ENCODE measurements at places on chromosomes 6 and 20. TPM values are rescaled to one million over a fixed set of nuclear protein-coding genes. Genes with fewer than 3 reads are reported as not detected.

GRCh38 chr6:41648070-41648585 lies 9.9 kb downstream of the MDFI start:
- no peak for DNase-seq

- DNase-seq, result no peak
Observed at GRCh38 chr6:155519176-155519738, 63.6 kb upstream of the NOX3 start.

LY6G6C gene
- not detected for total RNA-seq

- no peak for DNase-seq
Observed at GRCh38 chr6:21085211-21085610, 508.3 kb upstream of the SOX4 start.

DNA sequence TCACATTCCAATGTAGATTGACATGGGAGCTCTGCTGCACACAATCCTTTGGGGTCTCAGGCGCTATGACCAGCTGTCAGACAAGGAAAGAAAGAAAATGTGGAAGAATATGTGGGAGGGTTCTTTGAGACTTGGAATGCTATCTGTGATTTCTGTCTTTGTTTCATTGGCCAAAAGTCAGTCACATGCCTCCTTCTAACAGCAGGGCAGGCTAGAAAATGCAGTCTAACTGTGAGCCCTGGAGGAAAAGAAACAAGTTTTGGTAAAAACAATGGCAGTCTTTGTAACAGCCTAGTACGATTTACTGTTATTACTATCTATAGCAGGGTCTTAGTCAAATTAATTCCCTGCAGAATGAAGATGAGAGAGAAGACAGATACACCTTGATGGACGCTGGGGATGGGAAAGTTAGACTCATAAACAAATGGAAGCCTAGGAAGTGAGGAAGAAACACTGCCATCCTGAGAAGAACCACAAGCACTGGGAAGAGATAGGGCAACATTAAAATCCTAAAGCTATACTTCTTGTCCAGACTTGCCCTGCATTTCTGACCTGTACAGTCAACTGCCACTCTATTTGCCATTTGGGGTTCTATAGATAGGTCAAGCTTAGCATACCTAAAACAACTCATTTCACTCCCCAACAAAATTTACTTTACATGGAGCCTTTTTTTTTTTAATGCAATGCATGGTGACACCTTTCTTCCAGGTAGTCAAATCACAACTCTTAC lies 833.0 kb downstream of the KIF16B start:
- no peak for DNase-seq

MOG gene
- not detected for total RNA-seq

IRF4 gene
- total RNA-seq, result 809 TPM

CRISP3 gene
- total RNA-seq, result not detected

STK4 gene
- 205 TPM for total RNA-seq

- DNase-seq, result no peak
Observed at GRCh38 chr6:56692523-56693245, 50.0 kb upstream of the DST start.

DZANK1 gene
- total RNA-seq, result 1.3 TPM

ARMH2 gene
- 0.31 TPM for total RNA-seq

DNA sequence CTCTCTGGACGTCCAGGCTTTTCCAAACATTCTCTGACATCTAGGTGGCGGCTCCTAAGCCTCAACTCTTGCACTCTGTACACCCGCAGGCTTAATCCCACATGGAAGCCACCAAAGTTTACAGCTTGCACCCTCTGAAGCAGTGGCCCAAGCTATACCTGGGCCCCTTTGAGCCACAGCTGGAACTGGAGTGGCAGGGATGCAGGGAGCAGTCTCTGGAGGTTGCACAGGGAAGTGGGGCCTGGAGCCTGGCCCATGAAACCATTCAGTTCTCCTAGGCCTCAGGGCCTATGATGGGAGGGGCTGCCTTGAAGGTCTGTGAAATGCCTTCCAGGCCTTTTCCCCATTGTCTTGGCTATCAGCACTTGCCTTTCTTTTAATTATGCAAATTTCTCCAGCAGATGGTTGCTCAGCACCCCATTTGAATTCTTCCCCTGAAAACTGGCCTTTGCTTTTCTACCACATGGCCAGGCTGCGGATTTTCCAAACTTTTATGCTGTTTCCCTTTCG lies 64.9 kb downstream of the IRF4 start:
- DNase-seq, result no peak

FNDC11 gene
- total RNA-seq, result 0.10 TPM

DNA sequence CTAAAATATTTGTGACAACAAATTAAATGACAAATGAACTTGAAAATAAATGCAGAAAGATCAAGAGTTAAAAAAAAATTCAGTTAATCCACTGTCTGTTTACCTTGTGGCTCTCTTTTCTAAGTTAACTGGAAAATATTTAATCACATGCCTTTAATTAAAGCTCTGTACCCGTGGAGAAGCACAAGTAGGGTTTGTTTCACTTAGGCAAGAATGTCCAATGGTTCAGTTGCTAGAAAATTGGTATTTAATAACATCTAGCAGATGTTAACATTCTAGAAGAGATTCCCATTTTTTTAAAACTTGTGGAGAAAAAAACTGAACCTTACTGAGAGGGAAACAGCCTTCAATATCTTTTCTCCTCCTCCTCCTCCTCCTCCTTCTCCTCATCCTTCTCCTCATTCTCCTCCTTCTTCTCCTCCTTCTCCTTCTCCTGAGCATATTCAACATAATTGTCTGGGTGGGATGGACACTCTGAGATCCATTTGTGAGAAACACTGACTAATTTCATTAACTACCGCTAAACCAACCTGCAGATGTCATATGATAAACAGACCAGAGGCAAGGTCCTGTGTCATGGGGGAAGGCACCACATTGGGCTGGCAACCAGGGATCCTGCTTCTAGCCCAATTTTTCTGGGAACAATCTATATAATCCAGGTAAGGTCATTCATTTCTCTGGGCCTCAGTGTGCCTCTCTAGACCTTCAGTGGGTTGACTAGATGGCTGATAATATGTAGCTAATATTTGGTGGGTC lies 44.1 kb upstream of the AKIRIN2 start:
- DNase-seq, result no peak

ZC3H12D gene
- 186 TPM for total RNA-seq

ESR1 gene
- 0.16 TPM for total RNA-seq

TFAP2C gene
- not detected for total RNA-seq

DNA sequence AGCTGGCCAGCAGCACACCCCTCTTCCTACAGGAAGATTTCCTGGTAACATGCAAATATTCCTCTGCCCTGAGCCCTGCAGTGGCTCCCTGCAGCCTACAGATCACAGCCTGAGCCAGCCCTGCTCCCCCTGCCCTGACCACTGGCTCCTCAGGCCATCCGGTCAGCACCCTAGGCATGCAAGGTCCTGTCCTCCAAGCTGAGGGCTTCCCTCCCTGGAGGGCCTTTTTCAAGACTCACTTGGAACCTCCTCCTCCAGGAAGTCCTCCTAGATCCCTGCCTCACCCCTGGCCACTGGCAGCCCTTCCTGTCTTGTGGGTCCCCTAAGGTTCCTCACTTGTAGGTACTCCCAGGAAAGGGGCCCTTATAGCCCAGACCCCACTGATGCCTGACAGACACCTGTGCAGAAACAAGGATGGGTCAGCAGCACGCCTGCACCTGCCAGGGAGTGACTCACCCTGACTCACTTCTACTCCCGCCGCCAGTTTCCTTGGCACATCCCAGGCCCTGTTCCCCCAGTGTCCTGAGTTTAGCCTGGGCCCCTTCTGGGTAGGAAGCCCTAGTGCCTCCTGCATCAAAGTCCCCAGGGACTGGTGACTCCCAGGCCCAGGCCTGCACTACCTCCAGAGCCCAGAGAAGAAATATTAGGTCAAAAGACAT lies 3.2 kb downstream of the SLC4A11 start:
- DNase-seq, result no peak

GRCh38 chr6:22017272-22017671 lies 279.6 kb downstream of the PRL start:
- DNase-seq, result no peak

C6orf89 gene
- 31.9 TPM for total RNA-seq

GRCh38 chr6:167858086-167858591 lies 31.4 kb downstream of the AFDN start:
- no peak for DNase-seq

DNA sequence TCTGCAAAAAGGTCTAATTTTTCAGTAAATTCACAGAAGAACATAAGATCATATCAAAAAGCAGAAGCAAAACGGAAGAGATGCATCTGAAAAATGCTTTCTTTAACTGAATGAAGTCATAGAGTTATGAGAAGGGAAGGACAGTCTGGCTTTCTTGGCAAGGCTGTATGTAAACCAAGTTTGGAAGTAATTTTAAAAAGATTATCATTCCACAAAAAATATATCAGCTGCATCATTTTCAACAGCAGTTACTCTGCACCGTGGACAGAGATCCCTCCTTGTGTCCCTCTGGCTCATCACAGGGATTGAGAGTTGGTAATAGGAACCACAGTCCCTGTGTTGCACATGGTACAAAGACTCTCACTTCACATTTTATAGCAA lies 258.5 kb downstream of the HIVEP2 start:
- no peak for DNase-seq

DNA sequence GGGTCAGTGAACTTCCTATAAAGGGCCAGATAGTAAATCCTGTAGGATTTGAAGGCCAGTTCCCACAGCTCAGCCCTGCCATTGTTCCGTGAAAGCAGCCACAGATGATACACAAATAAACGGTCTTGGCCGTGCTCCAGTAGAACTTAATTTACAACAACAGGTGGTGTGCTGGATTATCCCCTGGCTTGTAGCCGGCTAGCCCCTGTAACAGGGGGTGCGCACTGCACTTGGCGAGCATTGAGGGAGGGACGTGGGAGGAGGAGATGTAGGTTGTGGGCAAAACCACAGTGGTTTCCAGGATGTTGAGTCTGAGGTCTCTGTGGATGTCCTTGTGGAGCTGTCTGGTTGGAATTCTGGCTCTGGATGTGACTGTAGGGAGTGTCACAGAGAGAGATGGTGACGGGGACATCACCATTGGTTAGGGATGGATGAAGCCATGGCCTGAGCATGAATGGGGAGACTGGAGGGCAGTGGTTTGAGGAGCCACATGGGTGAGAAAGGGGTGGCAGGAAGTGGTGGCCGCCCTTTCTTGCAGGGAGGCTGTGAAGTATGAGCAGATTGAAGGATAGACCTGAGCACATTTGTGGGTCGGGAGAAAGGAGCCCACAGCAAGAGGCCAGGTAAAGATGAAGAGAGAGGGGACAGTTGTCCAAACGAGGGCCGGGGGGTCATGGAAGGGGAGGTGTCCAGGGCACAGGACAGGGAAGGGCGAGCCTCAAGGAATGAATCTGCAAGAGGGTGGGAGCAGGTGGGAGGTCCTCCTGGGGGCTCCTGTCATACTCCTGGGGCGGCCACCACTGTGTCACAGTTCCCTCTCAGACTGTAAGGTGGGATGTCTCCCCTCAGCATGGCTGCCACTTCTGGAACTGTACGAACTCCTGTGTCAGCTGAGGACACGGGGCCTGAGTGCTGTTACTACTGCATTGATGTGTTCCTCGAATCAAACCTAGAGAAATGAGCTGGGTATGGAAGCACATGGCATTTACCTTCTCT lies 53.6 kb downstream of the CDH26 start:
- DNase-seq, result no peak

- no peak for DNase-seq
Observed at GRCh38 chr20:32467506-32468312, 109.6 kb downstream of the ASXL1 start.

GRCh38 chr6:53906842-53907241 lies 112.0 kb downstream of the LRRC1 start:
- DNase-seq, result no peak

- DNase-seq, result no peak
Observed at GRCh38 chr6:64266351-64266821, 630.8 kb downstream of the PHF3 start.

TAAR9 gene
- total RNA-seq, result not detected

RNF182 gene
- not detected for total RNA-seq

GRCh38 chr6:3162067-3162497 lies 4.7 kb upstream of the TUBB2A start:
- DNase-seq, result no peak

- no peak for DNase-seq
Observed at GRCh38 chr20:47863315-47863965, 78.2 kb upstream of the SULF2 start.

DNA sequence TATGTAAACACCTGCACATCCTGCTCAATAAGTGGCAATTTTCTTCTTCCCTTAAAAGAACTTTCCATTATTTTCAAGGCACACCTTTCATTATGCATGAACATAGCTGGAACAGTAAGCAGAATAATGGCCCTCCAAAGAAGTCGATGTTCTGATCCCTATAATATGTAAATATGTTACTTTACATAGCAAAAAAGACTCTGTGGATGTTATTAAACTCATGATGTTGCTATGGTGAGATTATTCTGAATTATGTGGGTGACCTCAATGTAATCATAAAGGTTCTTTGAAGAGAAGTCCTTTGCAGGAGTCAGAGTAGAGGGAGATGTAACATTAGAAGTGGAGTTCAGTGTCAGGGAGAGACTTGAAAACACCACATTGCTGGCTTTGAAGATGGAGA lies 299.9 kb upstream of the PLN start:
- no peak for DNase-seq
